ENCODE measurements at places on chromosomes 12 and 14.

GRCh38 chr14:69242311-69243224 is 17.4 kb upstream of the GALNT16 start:
- DNase-seq = peak; percentile 14

DNA sequence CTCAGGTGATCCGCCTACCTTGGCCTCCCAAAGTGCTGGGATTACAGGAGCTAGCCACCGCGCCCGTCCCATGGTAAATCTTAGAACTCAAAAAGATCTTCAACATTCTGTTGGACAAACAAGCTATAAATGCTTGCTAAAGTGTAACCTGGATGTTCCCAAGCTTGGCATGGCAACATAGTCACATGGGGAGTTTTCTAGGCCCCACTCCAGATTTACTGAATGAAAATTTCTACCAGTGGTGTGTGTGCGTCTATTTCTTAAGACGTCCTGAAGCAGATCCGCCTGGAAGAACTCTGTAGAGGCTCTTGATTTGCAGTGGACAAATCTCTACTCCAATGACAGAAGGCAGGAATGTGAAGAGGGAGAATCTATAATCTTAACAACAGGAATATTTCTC is 59.9 kb downstream of the ZFYVE21 start:
- DNase-seq = no peak

DNA sequence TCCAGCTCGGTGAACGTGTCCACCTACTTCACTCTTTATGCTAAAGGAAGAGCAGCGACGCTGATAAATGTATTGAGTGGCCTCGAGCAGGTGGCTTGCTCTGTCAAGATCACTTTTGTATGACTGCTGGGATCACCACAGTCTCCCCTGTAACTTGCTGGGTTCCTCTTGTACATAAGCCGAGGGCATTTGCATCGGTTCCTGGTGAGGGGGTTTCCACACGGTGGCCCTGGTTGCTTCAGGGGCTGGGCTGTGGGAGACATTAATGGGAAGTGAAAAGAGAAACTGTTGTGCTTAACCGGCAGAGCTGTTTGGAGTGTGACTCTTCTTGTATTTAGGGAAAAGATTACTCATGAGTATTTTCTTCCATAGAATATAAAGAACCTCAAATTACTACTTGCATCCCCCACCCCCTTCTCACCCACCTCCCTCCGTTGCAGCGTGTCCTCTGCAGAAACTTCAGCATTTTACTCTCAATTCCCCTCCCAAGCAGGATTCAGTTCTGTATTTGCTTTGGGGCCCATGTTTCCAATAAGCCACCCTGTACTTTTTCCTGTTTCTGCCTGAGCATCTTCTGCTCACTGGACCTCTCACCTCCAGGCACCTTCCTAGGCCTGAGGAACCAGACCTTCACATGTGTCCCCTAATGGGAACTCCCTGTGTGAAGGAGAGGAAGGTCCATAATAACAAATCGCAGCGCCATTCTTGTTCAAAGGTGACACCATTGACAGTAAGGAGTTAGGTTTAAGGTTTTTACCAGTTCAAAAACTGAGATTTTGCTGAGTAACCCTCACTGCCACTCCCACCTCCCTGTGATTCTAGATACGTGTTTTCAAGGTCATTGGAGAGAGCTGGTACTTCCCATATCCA is 187.0 kb downstream of the ETV6 start:
- no peak for DNase-seq

GRCh38 chr12:107066691-107067090 is 26.7 kb downstream of the CRY1 start:
- DNase-seq = no peak

- no peak for DNase-seq
Measured at GRCh38 chr12:52151153-52151836, 40.5 kb downstream of the KRT80 start.
